Activated naive CD4-positive, alpha-beta T cell (primary cell): ENCODE measurements at places on chromosomes 7 and 10.

DNA sequence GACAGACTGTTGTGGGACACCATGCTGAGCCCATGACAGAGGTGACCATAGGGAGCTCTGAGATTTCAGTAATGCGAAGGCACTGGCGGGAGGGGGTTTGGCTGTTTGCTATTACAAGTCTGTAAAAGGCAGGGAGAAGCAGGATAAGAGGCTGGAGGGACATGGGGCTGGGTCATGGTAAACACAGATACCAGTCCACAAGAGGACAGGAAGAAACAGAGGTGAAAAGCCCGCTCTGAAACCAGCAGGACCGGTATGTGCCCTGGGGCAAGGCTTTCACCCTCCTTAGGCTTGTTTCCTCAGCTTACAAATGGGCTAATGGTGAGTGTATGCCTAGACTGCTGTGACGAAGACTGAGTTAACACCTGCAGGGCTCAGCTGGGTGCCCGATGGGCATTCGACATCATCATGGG, 34.1 kb downstream of the ANXA11 start:
- DNase-seq = no peak

- DNase-seq = no peak
These were observed 369.5 kb downstream of the PHF14 start for GRCh38 chr7:11343136-11343535.

GRCh38 chr10:114715171-114715670, 57.1 kb upstream of the ABLIM1 start:
- DNase-seq = no peak

GRCh38 chr10:91772869-91773268, 25.4 kb upstream of the TNKS2 start:
- DNase-seq = no peak

GRCh38 chr7:25167262-25167843, 42.3 kb upstream of the CYCS start:
- DNase-seq = no peak

DNA sequence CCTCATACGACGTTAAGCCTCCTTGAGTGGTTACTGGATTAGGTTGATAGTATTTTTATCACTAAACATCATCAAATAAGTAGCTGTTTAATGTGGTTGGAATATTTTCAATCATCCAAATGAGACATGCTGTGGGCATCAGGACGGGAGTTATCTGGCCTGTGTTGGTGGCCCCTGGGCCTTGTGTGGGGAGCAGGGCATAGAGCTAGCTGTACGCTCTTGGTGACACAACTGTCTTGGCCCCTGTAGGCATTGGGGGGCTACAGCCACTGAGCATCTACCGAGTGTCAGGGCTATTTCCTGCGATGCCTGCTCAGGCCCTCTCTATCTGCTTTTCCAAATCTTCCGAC, 28.3 kb downstream of the BAG3 start:
- no peak for DNase-seq

- no peak for DNase-seq
These were observed 137.9 kb downstream of the DNAJB6 start for GRCh38 chr7:157474685-157475084.

DNA sequence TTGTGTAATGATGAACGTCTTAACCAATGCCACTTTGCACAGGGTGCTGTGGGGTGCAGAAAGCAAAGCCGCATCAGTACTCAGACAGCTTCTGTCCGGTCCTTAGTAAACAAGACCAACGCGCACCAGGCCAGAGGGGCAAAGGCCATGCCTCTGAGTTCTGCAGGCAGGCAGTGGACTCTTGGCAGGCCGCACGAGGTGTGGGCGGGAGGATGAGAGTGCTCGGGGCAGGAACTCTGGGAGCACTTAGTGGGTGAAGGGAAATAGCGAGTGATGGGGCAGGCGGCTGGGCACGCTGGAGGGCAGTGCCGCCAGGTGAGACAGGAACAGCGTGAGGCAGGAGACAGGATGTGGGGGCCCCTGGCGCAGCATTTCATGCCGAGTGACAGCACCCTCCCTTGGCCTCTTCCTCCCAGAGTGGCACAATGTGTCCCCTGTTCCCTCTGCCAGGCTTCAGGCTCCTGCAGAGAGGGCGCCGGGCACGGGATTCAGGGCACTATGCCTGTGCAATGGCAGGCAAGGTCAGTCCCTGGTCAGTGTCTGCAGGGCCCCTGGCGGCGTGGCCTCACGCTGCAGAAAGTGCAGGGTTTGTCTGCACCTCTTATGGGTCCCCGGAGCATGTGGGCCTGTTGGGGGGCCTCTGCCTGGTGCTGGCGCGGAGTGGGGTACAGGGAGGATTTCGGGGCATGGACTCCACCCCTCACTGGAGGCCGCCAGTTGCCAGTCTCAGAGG, 60.4 kb downstream of the VIPR2 start:
- DNase-seq = no peak
